GM12864 (cell line): ENCODE measurements at places on chromosomes 5 and 9.

- DNase-seq = no peak
These were observed 143.5 kb upstream of the PRR16 start for GRCh38 chr5:120320626-120321025.

GRCh38 chr9:83385317-83385716 lies 152.9 kb downstream of the FRMD3 start:
- DNase-seq = no peak

DNA sequence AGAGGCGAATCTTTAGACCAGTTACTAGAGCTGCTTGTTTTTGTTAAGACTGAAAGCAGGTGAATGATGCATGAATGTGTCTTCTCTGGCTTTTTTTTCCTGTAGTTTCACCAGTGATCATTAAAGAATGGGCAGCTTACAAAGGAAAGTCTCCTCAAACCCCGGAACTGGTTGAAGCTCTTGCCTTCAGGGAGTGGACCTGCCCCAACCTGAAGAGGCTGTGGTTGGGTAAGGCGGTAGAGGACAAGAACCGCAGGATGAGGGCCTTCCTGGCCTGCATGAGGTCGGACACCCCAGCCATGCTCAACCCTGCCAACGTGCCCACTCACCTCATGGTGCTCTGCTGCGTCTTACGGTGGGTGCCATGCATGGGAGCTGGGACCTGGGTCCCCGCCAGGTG lies 33.3 kb upstream of the PHF2 start:
- DNase-seq = no peak

GRCh38 chr9:3433754-3434153 lies 92.0 kb downstream of the RFX3 start:
- no peak for DNase-seq

DNA sequence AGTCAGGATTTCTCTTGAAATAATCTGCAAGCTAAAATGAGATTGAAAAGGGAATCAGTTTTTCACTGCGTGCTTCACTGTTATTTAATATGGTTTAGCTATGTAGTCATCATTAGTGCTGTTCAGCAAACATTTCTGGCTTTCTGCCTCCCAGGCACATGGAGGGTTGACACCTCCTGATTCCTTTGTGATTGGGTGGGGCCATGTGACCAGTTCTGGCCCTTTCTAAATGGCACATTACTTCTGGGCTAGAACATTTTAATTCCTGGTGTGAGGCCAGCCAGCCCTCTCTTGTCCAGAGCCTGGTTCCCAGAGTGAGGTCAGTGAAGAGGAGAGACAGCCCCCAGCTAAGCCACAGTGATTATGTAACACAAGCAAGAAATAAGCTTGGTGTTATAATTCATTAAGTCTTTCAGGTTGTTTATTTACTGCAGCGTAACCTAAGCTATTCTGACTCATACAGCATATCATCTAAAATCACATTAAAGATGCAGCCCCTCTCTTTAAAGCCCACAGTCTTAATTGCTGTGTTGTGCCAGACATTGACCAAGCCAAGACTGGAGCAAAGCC lies 17.4 kb upstream of the ARSI start:
- DNase-seq = no peak

DNA sequence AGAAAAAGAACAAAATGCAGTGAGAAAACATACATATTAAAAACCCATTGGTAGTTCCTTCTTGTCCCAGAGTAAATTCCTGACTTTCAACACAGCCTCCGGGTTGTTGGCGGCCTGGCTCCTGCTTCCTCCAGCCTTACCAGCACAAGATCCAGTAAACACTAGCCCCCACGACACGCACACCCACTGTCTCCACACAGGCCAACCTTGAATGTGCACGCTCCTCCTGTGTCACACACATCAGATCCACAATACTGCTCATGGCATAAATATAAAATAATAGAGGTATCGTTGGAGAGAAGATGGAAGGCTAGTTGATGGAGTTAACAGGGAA lies 2.5 kb upstream of the SLC31A2 start:
- DNase-seq = no peak

DNA sequence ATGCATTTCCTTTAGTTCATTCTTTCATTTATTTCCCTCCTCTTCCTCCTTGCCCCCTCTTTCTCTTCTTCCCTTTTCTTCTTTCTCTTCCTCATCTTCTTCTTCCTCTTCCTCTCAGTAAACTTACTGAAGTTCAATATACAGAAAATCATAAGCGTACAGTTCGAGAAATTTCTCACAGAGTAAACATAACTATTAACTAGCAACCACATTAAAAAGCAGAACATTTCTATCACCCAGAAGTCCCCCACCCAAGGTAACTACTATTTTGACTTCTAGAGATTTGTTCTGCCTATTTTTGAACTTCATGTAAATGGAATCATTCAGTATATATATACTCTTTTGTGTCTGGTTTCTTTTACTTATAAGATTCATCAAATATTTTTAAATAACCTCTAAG lies 48.2 kb downstream of the TNFAIP8 start:
- no peak for DNase-seq
